T-helper 1 cell (primary cell): ENCODE measurements at places on chromosomes 1 and 21.
A peak's percentile ranks its signal among the peaks of the same experiment; 100 is the strongest.

- DNase-seq: no peak
These were observed 56.0 kb upstream of the STUM start for GRCh38 chr1:226492426-226493137.

GRCh38 chr1:12618965-12619791 is 1.2 kb upstream of the DHRS3 start:
- DNase-seq: peak; percentile 50

DNA sequence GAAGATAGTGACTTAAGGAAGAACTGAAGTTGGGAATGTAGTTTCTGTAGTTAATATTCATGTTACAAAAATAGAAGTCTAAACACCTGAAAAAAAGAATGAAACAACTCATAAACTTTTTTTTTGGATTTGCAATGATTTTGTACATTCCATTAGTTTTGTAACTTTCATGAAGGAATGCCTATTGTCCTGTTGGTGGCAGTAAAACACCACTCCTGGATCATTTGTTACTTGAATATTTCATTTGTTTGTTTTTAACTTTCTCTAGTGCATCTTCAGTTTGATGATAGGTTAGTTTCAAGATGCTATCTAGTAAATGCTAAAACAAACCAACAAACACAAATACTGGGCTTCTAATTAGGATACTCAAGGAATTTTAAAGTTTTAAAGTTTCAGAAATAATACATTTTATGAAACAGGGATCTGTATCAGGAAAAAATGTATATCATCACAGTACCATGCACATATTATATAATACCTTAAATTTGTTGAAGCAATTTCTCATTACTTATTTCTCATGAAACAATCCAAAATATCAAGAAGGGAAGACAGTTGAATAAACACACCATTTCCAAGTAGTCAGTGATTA is 229.7 kb upstream of the CACYBP start:
- DNase-seq: no peak

GRCh38 chr1:26696654-26697430 is 1.0 kb downstream of the ARID1A start:
- peak; percentile 57 for DNase-seq

GRCh38 chr21:28356422-28356821 is 636.3 kb downstream of the LTN1 start:
- no peak for DNase-seq
